Stimulated activated naive CD8-positive, alpha-beta T cell treated with anti-CD3 and anti-CD28 coated beads, Interleukin-15, amount 100 ng/mL, for 72 hours (primary cell): ENCODE measurements at places on chromosomes 7 and 10.

DNA sequence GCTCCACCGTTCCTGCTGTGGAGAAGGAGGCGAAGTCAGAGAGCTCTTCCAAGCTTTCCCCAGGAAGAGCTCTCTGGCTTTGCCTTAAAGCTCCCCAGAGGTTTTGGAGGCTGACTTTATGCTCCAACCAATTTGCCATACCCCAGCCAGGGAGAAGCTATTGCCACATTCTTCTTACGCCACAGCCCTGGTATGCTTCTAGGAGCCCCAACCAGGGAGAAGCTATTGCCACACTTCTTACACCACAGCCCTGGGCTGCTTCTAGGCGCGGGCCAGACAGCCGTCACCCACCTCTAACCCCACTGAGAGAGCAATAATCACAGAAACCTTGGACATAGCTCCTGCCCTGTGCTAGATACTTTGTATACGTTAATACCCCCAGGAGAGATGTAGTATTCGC, 951 bp downstream of the ELOVL3 start:
- no peak for DNase-seq

GRCh38 chr10:78937800-78938694, 130.7 kb upstream of the ZMIZ1 start:
- no peak for DNase-seq

DNA sequence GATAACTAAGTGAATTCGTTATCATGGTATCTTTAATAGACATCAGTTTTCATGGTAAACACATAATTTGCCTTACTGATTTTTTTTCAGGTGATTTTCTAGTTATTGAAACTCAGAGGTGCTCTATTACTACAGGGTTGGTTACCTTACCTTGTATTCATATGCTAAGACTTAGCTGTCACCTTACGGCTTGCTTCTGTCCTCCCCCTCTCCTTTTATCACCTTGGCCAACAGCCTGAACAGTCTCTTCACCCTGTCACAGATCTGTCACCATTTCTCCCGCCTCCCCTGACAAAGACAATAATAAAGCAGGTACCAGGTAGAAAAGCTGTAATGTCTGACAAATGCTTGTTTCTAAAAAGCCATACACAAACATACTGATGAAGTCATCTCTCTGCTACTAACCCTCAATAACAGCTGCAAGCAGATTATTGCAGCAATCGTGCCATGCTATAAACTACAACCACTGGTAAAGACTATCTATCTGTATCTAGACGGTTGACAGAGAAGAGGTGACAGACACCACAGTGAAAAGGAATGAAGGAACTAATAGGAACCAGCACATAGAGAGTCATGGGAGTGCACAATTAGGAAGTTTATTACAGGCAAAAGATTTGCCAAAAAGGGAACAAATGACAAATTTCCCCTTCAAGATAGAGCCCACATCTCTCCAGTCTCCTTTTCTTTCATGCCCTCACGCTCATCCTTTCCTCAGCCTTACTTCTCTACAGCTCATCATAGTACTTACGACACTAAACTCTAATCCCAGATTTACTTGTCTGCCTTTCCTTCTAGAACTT, 57.2 kb downstream of the ARHGAP12 start:
- no peak for DNase-seq

DNA sequence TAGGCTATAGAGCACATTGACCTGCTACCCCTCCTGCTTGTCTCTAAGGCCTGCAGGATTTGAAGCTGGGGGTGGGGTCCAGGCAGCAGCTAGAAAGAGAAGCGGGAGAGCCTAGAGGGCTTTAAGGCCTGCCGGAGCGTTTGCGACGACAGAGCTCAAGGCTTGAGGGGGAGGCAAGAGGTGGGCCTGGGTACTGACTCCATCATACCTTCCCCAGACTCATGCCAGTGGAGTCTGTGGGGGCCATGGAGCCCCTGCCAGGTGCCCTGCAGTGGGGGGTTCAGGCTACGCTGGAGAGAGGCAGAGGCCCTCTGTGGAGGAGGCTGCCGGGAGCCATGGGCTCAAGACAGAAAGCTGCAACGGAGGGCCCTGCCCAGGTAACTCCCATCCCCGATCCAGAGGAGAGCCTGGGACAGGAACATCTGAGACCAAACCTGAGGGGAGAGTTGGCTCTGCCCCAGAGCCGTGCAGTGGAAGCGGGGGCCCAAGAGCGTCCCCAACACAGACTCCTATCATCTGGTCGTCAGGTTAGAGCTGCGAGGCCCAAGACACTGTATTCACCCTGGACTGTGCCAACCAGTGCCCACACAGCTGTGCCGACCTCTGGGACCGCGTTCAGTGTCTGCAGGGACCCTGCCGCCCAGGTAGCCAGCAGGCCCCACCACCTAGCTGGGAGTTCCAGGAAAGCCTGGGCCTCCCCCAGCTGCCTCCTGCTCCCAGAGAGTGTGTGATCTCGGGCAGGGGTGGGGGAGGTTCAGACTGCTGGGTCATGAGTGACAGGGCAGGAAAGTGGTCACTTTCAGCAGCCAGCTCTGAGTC, 13.2 kb upstream of the ZNF862 start:
- no peak for DNase-seq

DNA sequence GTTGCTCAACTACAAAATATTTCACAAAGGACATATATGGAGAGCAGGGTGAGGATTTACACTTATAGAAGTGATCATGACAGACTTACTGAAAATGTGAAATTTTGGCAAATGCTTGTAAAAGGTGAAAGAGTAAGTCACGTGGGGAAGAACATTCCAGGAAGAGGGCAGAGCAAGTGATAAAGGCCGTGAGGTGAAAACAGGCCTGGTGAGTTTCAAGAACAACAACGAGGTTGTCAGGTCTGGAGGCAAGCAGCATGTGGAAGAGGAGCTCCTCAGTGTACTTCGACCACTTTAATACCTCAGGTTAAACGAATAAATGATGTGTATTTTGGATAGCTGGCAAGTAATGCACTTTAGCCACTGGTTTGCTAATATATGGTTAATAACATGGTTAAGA, 706.7 kb downstream of the PCDH15 start:
- DNase-seq = no peak

DNA sequence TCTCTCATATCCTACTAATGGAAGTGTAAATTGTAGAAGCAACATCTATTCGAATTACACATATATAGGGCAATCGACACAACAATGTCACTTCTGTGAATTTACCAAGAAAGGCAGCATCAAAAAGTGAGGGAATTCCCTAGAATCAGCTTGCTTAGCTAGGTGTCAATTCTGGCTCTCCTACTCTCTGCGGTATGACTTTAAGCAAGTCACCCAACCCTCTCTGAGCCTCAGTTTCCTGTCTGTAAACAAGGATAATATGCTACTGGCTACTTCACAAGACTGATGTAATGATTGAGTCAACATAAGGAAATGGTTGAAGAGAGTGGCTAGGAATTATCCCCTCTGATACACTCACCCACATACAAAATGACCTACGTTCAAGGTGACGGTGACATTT, 19.4 kb downstream of the CCDC6 start:
- DNase-seq = peak; percentile 35

GRCh38 chr7:28086198-28086597, 94.4 kb downstream of the JAZF1 start:
- DNase-seq = no peak

GRCh38 chr7:109178342-109178741, 608.7 kb downstream of the DNAJB9 start:
- DNase-seq = no peak

DNA sequence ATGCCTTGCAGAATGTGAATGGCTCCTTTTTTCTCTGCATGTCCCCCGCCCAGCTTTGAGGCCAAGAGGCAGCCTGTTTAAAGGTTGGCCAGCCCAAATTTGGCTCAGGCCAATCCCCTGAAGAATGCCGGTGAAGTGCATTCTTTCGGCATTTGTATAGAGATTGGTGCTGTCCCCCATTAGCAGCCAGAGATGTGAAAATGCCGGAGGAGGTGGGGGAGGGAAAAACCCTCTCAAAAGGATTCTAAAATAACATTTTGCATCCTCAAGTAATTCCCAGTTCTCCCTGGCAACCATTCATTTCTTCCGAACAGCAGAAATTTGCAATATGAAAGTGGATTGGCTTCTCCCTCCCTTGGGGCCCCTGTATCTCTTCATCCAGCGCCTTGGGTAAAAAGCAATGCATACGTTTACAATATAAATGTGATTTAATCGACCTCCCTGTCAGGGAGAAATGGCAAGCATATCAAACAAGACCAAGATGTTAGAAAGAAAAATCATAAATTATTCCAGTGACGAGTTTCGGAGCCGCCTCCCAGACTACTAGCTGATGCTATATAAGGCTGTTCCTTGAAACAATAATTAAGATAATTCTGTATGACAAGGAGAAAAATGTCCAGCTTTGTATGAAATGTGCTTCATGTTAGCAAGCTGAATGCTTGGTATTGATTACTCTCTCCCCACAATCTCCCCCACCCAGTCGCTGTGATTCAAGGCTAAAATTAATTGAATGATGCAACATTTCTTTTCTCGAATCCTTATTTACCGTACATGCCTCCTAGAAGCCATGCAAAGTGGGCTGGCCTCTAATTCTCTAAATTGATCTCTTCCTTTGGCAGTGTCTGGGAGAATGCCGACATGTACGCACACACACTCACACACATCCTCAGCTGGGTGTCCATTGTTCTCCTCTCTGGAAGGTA, 323.7 kb downstream of the RPS24 start:
- DNase-seq = no peak

DNA sequence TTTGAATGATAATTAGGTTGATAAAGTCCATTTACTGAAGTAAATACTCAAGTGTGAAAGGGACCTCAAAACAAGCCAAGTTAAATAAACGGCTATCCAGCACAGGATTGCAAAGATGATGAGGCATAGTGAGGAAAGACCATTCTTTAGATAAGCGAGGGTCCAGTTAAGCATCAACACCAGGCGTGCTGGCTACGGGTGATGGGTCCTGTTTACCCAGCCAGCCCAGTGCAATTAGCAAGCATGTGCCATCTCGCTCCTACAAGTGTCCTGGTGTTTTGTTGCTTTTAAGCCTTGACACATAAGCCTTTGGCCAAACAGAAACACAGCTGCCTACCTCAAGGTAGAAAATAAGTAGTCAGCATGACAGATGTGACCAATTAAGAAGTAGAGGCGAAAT, 7.1 kb downstream of the NEBL start:
- no peak for DNase-seq

- DNase-seq = no peak
These were observed 625.2 kb upstream of the CELF2 start for GRCh38 chr10:10392511-10392910.

GRCh38 chr10:103696094-103696410, 159.3 kb downstream of the SH3PXD2A start:
- DNase-seq = no peak

DNA sequence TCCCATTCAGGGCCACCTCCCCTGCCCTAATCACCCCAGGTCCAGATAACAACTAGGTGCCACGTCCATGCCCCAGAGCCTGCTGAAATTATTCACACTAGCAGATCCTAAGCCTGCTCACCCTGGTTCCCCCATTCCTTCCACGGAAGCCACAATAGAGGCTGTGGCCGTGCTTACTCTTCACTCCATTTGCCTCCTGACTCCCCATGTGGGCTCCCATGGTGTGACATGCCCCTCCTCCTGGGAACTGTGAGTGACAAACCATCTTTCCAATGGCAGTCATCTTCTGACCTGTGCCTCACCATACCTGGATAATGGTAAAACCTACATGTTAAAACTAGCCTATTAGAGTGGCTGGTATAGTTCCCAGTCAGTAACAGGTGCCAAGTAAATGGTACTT, 216.2 kb upstream of the PRKCQ start:
- no peak for DNase-seq
